Caki2 (cell line): ENCODE measurements at places on chromosomes 4 and X.

DNA sequence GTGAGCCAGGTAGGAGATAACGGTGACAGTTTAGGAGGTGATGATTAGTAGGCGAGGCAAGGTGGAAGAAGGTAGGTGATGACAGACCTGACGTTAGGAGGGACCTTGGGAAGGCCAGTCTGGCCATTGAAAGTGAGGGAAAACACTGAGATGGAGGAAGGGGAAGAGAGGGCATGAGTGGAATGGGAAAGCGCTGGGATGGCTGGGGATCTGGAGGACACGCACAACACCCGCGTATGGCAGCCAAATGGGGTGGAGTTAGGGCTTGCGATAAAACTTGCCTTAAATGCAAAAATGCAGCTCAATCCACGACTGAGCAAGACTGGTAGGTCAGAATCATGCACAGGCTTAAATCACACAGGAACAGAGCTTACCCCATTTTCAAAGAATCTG is 605 bp upstream of the CDKL2 start:
- no peak for DNase-seq

DNA sequence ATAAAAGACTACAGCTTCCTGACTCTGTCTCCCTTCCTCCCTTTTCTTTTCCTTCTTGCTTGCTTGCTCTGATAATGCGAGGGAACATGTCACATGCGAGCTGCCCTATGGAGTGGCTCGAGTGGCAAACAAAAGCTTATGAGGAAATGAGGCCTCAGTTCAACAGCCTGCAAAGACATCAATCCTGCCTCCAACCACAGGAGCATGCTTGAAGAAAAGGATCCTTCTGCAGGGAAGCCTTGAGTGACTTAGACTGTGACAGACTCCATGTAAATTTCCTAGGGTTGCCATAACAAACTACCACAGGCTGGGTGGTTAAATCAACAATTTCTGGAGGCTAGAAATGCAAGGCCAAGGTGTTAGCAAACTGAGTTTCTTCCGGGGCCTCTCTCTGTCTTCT is 152.5 kb downstream of the NR3C2 start:
- DNase-seq: no peak

GRCh38 chrX:16559206-16559619 is 90.7 kb upstream of the S100G start:
- DNase-seq: no peak

DNA sequence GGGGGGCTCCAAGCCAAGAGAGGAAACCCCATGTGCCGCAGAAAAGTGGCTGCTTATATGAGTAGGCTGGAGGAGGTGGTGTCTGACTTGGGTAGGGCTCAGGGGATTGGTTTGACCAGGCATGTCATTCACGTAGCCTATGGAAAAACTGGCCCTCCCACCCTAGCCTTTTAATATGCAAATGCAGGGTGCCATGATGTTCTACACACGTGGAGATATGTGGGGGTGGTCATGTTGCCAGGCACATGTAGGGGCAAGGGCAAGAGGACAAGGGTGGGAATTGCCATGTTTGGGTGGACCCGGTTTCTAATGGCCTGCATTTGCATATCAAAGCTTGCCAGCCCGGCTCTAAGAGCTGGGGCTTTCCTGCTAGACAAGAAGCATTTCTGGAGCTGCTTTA is 86.9 kb upstream of the SHISA3 start:
- DNase-seq: no peak

- DNase-seq: no peak
These were observed 191.1 kb downstream of the KCTD8 start for GRCh38 chr4:44257461-44257860.

DNA sequence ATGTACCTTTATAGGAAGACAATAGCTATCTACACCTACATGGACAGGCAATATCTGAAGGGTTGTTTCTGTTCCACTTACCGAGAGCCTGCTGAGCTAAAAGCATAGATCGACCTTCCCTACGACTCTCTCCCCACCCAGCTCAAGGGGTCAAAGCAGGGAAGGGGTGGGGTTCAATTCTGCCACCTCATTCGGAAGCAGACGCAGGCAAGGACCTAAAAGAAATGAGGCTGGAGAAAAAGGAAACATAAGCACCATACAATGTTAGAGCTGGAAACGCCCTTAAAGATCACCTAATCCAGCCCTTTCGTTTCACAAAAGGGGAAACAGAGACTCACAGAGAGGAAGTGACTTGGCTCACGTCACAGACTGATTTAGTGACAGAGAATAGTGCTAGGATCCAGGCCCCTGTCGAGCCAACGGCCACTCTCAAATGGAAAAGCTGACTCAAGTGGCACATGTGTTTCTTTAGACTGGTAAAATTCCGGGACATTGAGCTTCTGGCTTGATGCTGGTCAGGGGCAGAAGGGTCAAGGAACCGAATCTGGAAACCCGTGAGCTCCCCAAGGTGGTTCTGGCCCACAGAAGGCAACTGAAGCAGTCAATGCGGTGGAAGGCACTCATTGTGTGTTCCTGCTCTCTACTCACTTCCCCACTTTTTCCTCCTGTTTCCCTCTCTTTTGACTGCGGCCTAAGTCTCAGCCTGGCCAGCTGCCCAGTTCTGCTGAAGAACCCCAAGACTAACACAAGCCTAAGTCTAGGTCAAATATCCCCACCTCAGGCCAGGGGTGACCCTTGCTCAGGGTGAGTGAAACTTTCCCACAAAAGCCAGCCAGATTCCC is 7.5 kb downstream of the SEPTIN6 start:
- no peak for DNase-seq

- DNase-seq: no peak
These were observed 123.8 kb upstream of the CXCL13 start for GRCh38 chr4:77481856-77482255.

DNA sequence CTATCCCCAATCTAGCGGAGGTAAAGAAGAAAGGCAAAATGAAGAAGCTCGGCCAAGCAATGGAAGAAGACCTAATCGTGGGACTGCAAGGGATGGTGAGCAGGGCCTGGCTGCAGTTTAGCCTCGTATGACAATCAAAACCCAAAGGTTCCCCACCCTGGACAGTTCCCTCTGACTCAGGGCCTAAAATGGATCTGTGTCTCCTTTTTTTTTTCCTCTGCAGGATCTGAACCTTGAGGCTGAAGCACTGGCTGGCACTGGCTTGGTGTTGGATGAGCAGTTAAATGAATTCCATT is 986 bp downstream of the HDAC6 start:
- no peak for DNase-seq

DNA sequence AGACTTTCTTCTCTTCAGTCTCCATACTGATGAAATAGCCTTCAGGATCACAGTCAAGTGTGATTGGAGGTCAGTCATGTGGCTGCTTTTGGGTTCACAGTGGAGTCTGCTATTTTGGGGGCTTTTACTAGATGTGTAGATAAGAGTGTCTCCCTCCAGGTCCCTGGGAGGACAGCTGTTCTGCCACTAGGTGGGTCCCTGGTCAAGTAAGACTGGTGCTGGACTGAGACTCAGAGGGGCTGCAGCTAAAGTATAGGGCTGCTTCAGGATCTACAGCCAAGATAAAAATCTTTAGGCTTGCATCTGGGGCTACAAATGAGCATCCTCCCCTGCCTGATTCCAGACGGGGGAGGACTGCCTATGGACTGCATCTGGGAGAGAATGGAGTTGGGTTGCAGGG is 200.7 kb upstream of the ANKRD50 start:
- no peak for DNase-seq

- no peak for DNase-seq
These were observed 41.5 kb upstream of the BMP2K start for GRCh38 chr4:78734441-78735162.

- DNase-seq: no peak
These were observed 167.5 kb downstream of the ADGRA3 start for GRCh38 chr4:22348410-22348809.

GRCh38 chr4:1241936-1242505 is 6.9 kb downstream of the CTBP1 start:
- DNase-seq: no peak

- no peak for DNase-seq
These were observed 247.4 kb upstream of the CTSO start for GRCh38 chr4:156201050-156201449.

- no peak for DNase-seq
These were observed 63.4 kb downstream of the SLC9A7 start for GRCh38 chrX:46695491-46695890.

GRCh38 chrX:8075636-8076035 is 95.4 kb downstream of the VCX2 start:
- DNase-seq: no peak

- peak; percentile 59 for DNase-seq
These were observed at the start of gene ARMCX1 for GRCh38 chrX:101550362-101550750. ARMCX1 (plus strand) TSS chrX:101550547; CDS start chrX:101552931, 2,384 bp downstream.

DNA sequence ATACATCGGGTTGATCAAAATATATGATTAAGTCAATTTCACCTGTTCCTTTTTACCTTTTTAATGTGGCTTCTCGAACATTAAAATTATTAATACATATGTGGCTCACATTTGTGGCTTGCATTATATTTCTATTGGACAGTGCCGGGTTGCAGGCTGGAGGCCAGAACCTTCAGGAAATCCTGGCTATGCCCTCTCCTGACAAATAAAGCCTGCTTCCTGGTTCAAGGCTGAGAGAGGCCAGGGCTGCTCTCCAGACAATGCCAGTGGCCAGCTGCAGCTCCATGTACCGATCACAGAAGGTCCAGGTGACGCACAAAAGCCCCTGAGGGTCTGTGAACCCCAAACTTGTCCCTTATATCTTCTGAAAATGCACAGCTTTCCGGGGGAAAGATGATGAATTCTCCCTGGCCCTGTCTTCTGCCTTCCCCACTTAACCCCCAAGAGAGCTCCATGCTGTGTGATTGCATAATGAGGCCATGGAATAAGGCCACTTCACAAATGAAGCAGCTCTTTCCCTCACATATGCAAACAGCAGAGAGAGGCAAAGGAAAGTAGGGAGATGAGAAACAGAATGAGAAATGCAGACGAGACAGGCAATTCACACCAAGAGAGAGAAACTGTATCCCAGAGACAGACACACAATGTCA is 241.2 kb downstream of the BCOR start:
- DNase-seq: no peak

DNA sequence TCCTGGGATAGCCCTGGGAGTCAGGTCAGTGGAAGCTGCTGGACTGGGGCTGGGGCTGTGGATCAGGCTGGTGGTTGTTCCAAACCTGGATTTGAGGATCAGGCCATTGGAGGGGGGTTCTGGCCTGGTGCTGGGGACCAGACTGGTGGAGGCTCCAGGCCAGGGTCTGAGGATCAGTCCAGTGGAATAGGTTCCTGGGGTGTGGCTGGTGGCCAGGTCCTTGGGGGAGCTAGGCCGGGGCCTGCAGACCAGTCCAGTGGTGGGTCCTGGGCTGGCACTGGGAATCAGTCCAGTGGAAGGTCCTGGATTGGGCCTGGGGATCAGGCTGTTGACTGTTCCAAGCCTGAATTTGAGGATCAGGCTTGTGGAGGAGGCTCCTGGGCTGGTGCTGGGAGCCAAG is 8.0 kb downstream of the ARMCX4 start:
- no peak for DNase-seq

GRCh38 chrX:104370089-104370488 is 115.4 kb upstream of the ESX1 start:
- DNase-seq: peak; percentile 2

- no peak for DNase-seq
These were observed 444.7 kb downstream of the PCDH10 start for GRCh38 chr4:133593764-133594163.

DNA sequence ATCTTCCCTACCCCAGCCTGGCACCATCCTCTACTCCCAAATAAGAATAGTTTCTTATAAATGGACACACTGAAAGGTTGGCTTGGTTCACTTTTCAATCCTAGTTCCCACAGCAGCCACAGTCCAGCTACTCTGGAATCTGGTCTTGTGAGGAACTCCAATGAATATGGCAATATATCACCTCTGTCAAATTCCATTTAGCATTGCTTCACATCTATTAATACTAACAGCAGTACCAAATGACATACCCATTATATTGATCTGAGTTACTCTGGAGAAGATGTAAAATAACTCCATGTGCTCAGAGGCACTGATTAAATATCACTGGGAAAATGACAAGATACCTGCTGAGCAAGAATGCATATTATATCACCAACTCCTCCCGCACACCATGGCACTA is 8.6 kb downstream of the OPHN1 start:
- no peak for DNase-seq

DNA sequence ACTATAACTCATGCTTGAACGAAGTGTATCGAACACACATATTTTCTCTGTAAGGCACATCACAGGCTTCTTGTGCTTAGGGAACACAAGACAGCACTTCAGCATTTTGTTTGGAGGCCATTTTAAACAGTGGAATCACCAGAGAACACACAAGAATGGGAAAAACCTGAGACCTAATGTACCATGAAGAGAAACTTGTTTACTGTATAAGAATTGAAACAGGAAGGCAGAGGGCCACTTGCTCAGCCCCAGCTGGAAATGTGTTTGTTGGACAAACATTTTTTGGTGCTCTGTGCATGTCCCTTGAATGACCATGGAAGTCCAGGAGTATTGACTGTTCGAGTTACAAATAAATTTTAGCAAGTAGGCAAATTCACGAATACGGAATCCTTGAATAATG is 47.5 kb downstream of the RAPGEF2 start:
- DNase-seq: no peak

- DNase-seq: no peak
These were observed 14.0 kb upstream of the FGF5 start for GRCh38 chr4:80252427-80252826.

GRCh38 chr4:41613386-41613785 is 75.4 kb downstream of the LIMCH1 start:
- no peak for DNase-seq

DNA sequence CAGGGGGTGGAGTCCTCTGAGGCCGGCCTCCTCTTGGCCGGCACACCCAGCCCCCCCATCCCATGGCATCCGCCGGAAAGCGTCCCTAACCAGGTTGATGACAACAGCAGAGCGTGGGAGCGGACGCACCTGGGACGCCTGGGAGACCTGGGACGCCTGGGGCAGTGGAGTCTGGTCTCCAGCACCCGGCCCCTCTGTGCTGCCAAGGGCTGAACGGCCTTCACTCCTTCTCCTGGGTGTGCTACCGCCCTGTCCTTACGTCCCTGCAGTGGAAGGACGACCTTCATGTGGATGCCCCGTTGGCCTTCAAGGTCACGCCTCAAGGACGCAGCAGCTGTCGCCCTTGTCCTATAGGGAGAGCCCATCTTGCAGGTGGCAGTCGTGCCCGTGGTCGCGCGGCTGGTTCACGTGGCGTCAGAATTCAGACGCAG is 26.9 kb downstream of the NKX1-1 start:
- no peak for DNase-seq

DNA sequence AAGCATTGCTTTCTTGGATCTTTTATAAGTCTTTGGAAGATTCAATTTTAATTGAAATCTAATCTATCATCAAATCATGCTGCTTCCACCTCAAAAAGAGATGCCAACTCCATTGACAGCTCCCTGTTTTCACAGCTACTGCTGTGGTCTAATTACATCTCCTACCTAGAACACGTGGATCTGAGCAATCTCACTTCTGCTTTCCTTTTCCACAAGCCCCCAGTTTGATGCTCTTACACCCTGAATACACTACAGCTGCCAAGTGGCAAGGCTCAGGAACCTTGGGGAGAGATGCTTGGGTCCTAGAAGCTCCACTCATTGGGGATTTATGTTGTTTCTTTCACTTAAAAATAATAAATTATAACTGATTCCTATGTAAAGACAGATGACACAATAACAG is 172.0 kb downstream of the CFAP299 start:
- DNase-seq: no peak
